RPMI7951 (cell line): ENCODE measurements at places on chromosomes 13 and 19.
A peak's percentile ranks its signal among the peaks of the same experiment; 100 is the strongest.

DNA sequence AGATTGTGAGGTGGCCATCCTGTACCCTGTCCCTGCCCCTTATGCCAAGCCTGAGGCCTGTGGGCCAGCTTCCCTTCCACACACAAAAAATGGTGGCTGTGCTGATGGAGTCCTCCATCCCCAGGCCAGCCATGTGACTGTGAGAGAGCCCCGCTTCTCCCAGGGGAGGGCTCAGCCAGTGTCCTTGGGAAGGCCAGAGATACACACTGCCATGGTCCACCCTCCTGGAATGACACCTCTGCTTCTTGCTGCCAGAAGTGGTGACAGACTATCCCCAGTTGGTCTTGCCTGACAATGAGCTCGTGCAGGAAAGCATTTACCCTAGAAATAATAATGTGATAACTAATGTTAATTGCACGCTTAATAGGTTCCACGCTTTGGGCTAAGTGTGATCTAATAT is 38.0 kb downstream of the FAM124A start:
- DNase-seq, result no peak

- DNase-seq, result peak; percentile 34
Observed at GRCh38 chr19:14337510-14337909, 43.7 kb upstream of the ADGRE5 start.

DNA sequence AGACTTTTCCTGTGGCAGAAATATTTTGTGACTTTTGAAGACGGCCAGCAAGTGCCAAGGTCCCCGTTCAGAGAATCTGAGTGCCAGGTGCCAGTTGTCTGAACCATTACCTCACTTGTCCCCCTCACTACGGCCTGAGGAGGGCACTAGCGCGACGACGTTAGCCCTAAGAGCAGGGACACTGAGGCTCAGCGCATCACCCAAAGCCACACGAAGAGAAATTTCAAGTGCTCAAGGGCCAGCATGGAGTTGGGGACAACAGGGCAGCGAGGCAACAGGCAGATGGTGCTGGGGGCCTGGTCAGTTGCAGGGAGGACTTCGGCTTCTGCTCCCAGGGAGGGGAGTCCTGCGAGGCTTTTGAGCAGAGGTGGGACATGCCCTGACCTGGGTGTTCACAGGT is 9.5 kb upstream of the TYK2 start:
- DNase-seq, result no peak

DNA sequence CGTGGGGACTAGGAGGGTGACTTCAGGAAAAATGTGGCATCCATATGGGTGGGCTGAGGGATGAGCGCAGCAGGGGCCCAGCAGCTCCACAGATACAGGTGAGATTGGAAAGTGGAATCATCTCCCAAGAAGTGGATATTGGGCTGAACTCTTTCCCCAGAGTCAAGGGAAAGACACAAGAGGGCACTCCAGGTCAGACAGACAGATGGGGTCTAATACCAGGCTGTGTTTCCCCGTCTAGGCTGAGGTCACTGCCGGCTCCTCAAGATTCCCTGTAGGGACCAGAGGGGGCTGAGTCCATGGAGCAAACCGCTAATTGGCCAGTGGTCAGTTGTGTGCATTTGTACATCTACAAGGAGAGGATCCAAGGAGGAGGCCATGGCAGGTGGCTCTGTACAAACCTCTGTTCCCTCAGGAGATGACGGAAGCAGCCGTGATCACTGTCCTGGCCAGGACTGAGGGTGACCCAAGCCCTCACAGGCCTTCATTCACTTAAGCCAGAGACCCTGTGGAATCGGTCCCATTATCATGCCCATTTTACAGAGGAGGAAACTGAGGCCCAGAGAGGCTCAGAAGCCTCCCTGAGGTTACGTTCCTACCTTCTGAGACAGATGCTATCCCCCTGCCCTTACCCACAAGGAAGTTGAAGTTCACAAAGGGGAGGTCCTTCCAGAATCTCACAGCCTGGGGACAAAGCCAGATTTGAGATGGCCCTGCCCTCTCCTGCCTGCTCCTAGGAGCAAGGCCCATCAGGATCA is 14.9 kb upstream of the IGLON5 start:
- DNase-seq, result no peak

DNA sequence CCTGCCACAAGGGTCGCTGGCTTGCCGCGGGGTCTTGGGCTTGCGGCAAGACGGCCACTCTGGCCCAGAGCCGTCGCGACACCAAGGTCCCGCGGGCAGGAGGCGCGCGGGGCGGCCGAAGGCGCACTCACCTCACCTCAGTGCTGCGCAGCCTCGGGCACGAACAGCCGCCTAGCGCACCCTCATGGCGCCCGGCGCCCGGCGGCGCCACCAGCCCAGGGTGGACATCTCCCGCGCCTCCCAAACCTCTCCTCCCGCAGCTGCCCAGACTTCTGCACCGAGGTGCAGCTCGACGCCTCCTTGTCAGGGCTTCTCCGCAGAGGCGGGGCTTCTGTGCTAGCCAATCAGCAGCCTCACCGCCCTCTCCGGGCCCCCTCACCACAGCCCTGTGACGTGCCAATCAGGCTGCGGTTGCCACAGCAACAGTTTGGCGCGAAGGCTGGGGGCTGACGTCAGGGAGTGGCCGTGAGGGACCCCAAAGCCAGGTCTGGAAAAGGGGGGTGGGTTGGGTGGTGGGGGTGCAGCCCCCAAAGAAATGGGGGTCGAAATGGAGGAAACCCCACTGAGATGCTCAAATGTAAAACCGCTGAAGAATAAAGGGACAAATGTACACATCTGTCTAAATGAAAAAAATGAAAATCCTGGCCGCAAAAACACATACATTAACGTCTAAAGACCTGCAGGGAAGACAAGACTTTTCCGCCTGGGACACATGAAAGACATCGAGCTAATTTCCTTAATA is at the start of the genes PEG3 and ZIM2:
Gene PEG3, minus strand, starts transcription at position 276 of the 742 bp plus-strand sequence. CDS start 16,071 bp downstream, outside the sequence.
Gene ZIM2, minus strand, starts transcription at position 276 of the 742 bp plus-strand sequence. CDS start 16,449 bp downstream, outside the sequence.
- DNase-seq, result peak; percentile 16

- DNase-seq, result peak; percentile 43
Observed at GRCh38 chr19:32324631-32325285, 20.7 kb upstream of the ZNF507 start.

GRCh38 chr13:96783511-96783910 is 210.8 kb downstream of the OXGR1 start:
- no peak for DNase-seq

GRCh38 chr19:14375055-14375581 is 6.1 kb upstream of the ADGRE5 start:
- no peak for DNase-seq

DNA sequence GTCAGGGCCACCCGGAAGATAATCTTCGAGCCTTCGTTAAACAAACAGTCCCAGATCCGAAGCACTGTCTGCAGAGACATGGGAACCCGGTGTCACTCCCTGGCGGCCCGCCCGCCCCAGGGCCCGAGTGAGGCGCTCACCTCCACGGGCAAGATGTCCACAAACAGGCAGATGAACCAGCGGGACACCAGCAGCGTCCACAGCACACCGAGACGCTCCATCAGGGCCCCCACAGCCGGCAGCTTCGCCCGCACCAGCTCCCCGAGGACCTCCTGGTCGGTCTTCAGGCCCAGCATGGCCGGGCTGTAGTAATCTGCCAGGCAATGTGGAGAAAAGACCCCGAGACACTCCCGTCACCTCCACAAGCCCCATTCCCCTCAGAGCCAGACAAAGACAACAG is 28.7 kb downstream of the LAMP1 start:
- no peak for DNase-seq

DNA sequence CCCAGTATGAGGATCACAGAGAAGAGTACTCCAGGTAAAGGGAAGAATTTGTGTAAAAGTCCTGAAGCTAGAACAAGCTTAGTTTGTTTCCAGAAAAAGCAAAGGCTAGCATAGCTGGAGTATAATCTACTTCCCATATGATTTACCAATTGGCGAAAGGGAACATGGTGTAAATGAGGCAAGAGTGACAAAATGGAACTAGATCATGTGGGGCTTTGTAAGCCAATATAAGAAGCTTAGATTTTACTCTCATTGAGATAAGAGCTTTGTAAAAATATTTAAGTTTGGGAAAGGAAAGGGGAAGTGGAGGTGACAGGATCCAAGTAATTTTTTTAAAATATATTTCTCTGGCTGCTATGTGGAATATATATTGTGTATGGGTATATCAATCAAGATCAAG is 234.9 kb downstream of the KCTD12 start:
- DNase-seq, result no peak

GRCh38 chr13:59409211-59409610 is 754.5 kb downstream of the DIAPH3 start:
- DNase-seq, result no peak

- peak; percentile 26 for DNase-seq
Observed at GRCh38 chr19:37930416-37930815, 23.4 kb downstream of the SIPA1L3 start.

GRCh38 chr13:110124201-110124940 is 182.6 kb downstream of the COL4A1 start:
- DNase-seq, result no peak

DNA sequence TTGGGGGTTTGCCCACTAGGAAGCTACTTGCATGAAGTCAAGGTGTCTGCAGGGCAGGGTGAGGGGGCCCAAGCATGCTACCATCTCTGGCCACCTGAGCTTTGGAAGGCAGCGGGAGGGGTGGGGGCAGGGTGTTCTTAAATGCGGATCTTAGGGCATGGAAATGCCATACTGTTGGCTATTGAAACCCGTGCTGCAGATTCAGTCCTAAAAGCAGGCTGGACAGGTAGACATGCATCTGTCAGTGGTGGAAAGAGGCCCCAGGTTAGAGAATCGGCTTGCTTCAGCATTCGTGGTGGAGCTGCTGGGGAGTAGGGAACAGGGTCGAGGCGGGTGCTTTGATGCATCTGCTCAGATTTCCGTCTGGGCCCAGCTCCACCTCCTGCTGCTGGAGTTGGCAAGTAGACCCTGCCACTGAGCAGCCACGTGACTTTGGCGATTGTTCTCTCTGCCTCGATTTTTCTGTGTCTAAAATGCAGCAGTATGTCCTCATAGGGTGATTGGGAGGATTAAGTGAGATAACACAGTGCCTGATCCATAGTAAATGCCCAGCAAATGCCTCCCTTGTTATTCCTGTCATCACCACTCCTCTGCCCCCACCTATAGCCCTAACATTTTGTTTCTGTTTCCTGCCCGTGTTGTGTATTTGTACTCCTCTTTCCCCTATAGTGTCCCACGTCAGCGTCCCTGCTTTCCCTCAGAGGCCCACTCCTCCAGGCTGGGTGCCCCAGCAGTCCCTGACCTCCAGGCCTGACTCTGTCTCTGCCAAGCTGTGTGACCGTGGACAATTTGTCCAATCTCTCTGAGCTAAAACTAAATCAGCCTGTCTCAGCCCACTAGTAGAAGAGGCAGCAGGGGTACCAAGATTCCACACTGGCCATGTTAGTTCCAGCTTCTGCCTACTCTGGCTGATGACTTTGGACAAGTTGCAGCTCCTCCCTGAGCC is 5.8 kb downstream of the PPP1R37 start:
- DNase-seq, result peak; percentile 30

DNA sequence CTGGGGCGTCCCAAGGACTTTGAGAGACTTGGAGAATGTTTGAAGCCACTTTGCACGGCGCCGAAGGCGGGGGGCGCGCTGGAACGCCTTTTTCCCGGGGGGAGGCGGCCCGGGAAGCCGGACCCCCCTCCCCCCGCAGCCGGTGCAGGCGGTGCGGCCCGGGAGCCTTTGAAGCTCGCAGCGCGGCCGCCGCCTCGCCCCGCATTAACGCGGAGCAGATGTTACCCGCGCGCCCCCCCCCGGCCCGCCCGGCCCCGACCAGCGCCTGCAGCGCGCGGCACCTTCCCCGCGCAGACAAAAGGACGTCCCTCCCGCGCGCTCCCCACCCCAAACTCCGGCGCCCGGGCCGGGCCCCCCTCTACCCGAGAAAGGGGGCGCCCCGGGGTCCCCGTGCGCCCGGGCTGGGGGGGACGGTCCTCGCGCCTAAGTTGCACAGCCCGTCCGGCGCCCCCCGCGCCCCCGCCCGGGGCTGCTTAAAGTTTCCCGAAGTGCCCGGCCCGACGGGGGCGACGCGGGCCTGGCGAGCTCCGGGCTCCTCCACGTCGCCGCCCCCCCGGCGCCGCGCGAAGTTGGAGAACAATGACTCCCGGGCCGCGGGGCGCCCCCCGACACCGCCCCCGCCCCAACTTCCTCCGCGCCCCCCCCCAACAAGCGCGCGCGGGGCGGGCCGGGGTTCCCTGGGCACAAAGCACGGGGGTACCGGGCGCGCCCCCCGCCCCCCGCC is 685 bp downstream of the TCF3 start:
- DNase-seq, result peak; percentile 64

GRCh38 chr13:29369060-29369743 is 226.3 kb downstream of the SLC7A1 start:
- peak; percentile 31 for DNase-seq

GRCh38 chr19:35869327-35870123 is 1.2 kb downstream of the APLP1 start:
- DNase-seq, result peak; percentile 88

DNA sequence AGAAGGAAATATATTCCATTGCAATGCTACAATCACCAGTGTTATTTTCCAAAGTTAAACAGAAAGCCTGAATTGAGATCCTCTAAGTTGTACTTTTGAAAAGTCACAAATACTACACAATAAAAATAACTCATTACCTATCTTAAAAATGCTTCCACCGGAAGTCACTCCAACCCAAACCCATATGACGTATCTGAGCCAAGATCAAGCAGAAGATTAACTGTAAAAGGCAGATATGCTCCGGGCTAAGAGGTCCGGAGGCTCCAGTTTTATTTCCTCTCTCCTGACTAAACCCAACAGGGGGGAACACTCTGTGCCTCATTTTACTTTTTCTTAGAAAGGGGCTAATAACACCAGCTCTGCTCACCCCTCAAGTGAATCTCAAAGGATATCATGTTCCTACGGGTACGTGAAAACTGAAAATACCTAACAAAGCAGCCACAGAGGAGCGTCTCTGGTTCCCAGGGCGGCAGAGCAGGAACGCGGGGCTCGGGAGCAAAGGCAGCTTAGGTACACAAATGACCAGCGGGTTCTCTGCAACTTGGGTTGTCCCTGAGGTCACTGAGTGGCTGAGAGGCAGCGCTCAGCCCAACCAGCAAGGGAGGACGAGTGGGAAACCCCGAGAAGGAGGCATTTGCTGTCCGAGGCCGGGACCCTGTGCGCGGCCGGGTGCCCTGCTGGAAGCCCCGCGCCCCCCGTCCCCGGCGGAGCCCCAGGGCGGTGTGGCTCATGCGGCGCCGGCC is 750 bp downstream of the RAB20 start:
- DNase-seq, result peak; percentile 44

GRCh38 chr13:84896128-84896527 is 903.1 kb downstream of the SLITRK6 start:
- peak; percentile 38 for DNase-seq

DNA sequence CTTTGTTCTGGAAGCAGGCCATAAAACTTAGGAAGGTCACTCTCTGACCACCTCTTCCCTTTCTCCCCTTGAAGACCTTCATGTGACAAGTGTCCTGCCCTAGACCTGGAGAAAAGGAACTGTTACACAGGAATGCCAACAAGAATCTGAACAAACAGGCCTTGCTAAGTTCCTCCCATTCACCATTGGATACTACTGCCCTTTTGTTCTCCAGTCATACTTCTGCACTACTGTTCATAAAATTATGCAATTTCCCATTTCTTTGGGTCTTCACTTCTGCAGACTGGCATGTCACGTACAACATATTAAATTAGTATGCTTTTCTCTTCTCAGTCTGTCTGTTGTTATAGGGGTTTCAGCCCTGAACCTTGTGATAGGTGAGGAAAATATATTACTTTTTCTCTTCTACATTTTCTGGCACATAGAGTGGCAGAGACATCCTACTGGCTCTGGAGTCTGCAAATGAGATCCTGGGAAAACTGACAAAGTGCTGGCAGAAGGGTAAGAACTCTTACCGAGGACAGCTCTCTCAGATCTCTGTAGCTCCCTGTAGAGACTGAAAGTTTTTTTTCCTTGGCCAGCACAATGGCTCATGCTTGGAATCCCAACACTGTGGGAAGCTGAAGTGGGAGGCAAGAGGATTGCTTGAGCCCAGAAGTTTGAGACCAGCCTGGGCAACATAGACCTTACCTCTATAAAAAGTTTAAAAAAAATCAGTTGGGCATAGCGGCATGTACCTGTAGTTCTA is 87.6 kb upstream of the SPRY2 start:
- no peak for DNase-seq
